ENCODE measurements at places on chromosomes 11 and 22. TPM values are rescaled to one million over a fixed set of nuclear protein-coding genes. Genes with fewer than 3 reads are reported as not detected.

GRCh38 chr22:26981541-26981940 lies 324.2 kb downstream of the MIAT start:
- H3K4me1 ChIP-seq, result no peaks in the 10 kb centered on the region
- no peak overlapping the region for H3K4me3 ChIP-seq
- no peak overlapping the region for H3K27ac ChIP-seq
- DNase-seq, result no peak
- no peaks in the 10 kb centered on the region for H3K36me3 ChIP-seq

MRGPRF gene
- 9.8 TPM for total RNA-seq

DNA sequence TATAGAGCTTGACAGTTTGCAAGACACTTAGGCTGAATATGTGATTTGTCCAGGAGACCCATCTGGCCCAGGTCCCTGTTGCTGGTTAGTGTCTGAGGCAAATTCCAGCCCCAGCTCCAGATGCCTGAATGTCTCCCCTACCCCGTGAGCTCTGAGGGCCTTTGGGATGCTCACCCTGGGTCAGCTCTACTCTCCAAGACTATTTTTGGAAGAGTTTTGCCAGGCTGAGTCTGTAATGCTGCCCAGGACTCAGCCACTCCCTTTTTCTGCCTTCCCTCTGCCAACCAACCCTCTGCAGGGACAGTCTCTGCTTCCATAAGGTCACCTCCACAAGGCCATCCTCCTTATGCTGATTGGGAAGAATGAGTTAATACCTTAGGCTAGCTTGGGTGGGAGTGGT lies 66.3 kb downstream of the CABIN1 start:
- H3K27me3 ChIP-seq, result no peaks in the 10 kb centered on the region
- no peak overlapping the region for H3K4me3 ChIP-seq
- peaks cover 69% of the 10 kb centered on the region for H3K36me3 ChIP-seq
- no peaks in the 10 kb centered on the region for H3K4me1 ChIP-seq
- no peak for DNase-seq

MUC2 gene
- 0.08 TPM for total RNA-seq

PNPLA3 gene
- 7.0 TPM for total RNA-seq

DNA sequence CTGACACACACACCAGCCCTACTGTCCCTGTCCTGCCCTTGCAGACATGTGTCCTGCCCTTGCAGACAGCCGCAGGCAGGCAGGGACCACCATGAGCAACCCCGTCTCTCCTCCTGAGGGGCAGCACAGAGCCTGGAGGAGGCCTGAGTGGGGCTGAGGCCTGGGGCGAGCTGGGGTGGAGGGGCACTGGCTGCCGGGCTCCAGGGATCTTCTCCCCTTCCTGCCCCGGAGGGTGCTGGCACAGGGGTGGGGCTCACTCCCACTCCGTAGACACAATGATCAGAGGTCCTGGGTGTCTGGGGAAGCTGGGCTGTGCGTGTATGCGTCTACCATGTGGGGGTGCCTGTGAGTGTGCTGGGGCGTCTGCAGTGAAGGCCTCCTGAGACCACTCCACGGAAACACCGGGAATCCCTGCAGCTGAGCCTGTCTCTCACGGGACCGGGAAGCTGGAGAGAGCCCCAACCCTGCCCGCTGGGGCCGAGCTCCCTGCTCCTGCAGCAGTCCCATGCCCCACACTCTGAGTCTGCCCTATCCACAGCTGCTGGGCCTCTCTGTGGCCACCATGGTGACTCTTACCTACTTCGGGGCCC lies 588 bp downstream of the TSPAN32 start:
- H3K27ac ChIP-seq, result no peak overlapping the region
- H3K27me3 ChIP-seq, result no peaks in the 10 kb centered on the region
- DNase-seq, result peak; percentile 75
- peaks cover 30% of the 10 kb centered on the region for H3K4me1 ChIP-seq
- H3K4me3 ChIP-seq, result peak overlapping the region; percentile 10

DNA sequence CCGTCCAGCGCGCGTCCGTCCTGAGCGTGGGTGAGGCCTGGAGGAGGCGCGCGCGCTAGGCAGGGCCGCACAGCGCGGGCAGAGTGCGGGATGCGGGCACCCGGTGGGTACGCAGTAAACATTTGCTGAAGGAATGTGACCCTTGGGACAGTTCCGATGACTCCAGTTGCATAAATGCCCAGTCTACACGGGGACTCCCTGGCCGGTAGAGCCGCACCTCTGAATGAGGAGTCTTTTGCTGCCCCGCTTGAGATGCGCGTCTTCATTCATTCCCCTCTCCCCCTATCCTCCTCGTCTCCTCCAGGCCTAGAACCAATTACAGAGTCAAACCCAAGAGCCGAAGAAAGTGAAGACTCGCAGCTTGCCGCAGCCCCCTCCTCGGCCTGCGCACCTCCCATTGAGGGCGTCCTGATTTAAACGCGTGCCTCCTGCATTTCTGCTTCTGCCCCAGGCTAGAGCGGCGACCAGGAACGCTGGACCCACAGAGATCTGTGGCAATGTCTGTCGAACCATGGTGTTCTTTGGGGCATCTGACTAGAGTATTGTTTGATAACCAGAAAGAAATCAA lies 729 bp upstream of the CHKB start:
- H3K27ac ChIP-seq, result peak overlapping the region; percentile 97
- H3K27me3 ChIP-seq, result no peaks in the 10 kb centered on the region
- peak; percentile 55 for DNase-seq
- H3K36me3 ChIP-seq, result peaks cover 14% of the 10 kb centered on the region

GRCh38 chr22:24996420-24996952 lies 44.0 kb downstream of the KIAA1671 start:
- H3K27me3 ChIP-seq, result no peaks in the 10 kb centered on the region
- H3K4me3 ChIP-seq, result no peak overlapping the region
- peaks cover 38% of the 10 kb centered on the region for H3K4me1 ChIP-seq
- H3K36me3 ChIP-seq, result no peaks in the 10 kb centered on the region

DNA sequence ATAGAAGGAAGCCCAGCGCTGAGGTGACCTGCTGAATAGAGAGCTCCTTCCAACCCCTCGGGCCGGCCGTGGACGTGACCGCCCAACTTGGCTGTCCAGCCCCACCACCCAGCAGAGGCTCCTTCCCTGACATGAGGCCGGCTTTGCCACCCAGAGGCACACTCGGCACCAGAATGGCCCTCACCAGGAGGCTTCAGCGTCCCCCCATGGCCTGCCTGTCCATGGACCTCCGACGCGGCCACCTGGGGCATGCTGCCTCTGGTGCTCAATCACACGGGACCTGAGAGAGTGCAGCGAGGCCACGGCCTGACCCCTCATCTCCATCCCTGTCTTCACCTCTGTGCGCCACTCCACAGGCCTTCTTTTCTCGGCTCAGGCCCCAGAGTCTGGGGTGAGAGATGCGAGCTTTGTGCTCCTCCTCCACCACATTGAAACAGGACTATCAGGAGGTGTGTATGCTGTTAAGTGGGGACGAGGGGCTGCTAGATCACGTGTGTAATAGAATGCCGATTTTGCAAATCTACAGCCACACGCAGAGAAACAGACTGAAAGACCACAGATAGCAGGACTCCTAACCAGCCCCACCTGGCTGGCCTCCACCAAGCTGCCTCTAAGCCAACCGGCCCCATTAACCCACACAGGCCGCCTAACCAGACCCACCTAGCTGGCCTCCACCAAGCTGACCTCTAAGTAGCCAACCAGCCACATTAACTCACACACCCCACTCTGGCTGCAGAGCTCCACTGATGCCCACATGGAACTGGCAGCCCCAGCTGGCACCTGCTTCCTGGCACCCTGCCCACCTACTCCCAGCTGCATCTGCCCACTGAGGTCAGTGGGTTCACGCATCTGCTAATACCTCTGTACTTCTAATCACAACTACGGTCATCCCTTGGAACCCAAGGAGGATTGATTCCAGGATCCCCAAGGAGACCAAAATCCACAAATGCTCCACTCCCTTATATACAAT lies 20.7 kb downstream of the LINC01488 start:
- H3K4me1 ChIP-seq, result peaks cover 14% of the 10 kb centered on the region
- H3K27me3 ChIP-seq, result no peaks in the 10 kb centered on the region

DNA sequence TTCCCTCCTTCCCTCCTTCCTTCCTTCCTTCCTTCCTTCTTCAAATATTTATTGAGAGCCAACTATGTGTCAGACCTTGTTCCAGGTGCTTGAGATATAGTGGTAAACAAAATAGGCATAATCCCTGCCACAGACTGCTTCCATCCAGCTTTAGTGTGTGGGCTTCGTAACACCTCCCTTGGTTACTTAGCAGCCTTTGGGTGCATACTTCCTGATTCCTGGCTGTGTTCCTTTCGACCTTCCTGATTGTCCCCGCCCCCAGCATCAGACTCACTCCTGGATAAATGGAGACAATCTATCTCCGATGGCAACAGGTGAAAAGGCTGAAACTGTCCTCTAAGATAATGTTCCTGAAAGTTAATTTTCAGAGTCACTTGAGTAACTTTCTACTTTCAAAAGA lies 13.5 kb downstream of the CCDC81 start:
- H3K4me1 ChIP-seq, result no peaks in the 10 kb centered on the region
- no peak for DNase-seq
- H3K4me3 ChIP-seq, result no peak overlapping the region
- no peak overlapping the region for H3K27ac ChIP-seq
- no peaks in the 10 kb centered on the region for H3K27me3 ChIP-seq

GRCh38 chr22:46574438-46574992 lies 37.1 kb upstream of the CELSR1 start:
- no peak for DNase-seq
- H3K4me1 ChIP-seq, result peaks cover 36% of the 10 kb centered on the region
- no peaks in the 10 kb centered on the region for H3K27me3 ChIP-seq
- no peaks in the 10 kb centered on the region for H3K36me3 ChIP-seq
- no peak overlapping the region for H3K27ac ChIP-seq

KDM4D gene
- 1.4 TPM for total RNA-seq

- H3K4me1 ChIP-seq, result peaks cover 2% of the 10 kb centered on the region
- peaks cover 6% of the 10 kb centered on the region for H3K36me3 ChIP-seq
- H3K4me3 ChIP-seq, result no peak overlapping the region
- no peak for DNase-seq
- H3K27ac ChIP-seq, result no peak overlapping the region
Observed at GRCh38 chr11:88310246-88310645, 27.3 kb downstream of the CTSC start.

GRCh38 chr11:5380740-5381342 lies 2.8 kb upstream of the OR51M1 start:
- H3K27me3 ChIP-seq, result no peaks in the 10 kb centered on the region
- H3K27ac ChIP-seq, result no peak overlapping the region
- H3K4me3 ChIP-seq, result no peak overlapping the region
- H3K36me3 ChIP-seq, result no peaks in the 10 kb centered on the region

DNA sequence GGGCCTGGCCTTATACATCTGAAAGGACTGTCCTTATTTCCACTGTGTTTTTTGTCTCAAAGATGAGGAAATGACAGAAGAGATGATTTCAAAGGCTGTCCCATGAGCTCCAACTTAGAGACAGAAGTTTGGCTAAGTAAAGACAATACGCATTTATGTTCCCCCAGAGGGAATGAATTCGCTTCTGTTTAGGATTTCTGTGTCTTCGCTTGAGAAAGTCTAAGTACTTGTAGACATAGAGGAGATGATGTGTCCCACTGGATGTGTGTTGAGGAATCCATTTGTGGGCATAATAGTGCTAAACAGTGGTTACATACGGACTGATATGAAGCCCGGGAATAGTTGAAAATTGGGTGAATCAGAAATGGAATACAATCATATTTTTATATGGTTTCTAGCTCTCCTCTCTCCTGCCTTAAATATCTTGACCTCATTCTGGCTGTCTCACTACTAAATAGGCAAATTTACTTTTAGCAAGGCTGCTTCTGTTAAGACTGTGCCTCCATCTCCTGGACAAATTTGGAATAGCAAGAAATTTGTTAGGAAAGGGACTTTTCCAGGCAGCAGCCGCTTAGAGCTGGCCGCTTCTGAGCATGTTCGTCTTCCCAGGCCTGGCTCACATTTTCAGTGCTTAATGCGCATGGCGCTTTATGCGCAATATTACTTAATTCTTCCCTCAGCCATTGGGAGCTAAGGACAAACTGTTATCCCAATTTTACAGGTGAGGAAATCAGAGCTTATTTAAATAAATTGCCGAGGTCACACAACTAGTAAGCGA lies 1.9 kb upstream of the PEX26 start:
- DNase-seq, result no peak

GRCh38 chr22:37063431-37064420 lies 12.2 kb downstream of the KCTD17 start:
- H3K27ac ChIP-seq, result no peak overlapping the region
- no peak for DNase-seq
- H3K36me3 ChIP-seq, result peaks cover 28% of the 10 kb centered on the region
- H3K27me3 ChIP-seq, result peaks cover 12% of the 10 kb centered on the region
- no peak overlapping the region for H3K4me3 ChIP-seq

PHRF1 gene
- total RNA-seq, result 55.6 TPM

SYTL2 gene
- total RNA-seq, result 11.6 TPM

GRCh38 chr11:2574043-2574552 lies 125.7 kb downstream of the KCNQ1OT1 start:
- DNase-seq, result peak; percentile 41
- H3K36me3 ChIP-seq, result no peaks in the 10 kb centered on the region
- no peak overlapping the region for H3K27ac ChIP-seq
- H3K4me3 ChIP-seq, result no peak overlapping the region

APLNR gene
- 2.2 TPM for total RNA-seq

- H3K36me3 ChIP-seq, result no peaks in the 10 kb centered on the region
- H3K27me3 ChIP-seq, result peaks cover 51% of the 10 kb centered on the region
- no peak overlapping the region for H3K27ac ChIP-seq
- DNase-seq, result no peak
Observed at GRCh38 chr22:45069925-45070324, 60.1 kb upstream of the PHF21B start.

- no peak overlapping the region for H3K4me3 ChIP-seq
- no peaks in the 10 kb centered on the region for H3K36me3 ChIP-seq
- H3K27ac ChIP-seq, result no peak overlapping the region
- no peaks in the 10 kb centered on the region for H3K27me3 ChIP-seq
- DNase-seq, result no peak
Observed at GRCh38 chr11:95734009-95734572, 55.5 kb downstream of the FAM76B start.

SORL1 gene
- total RNA-seq, result 14.6 TPM

DNA sequence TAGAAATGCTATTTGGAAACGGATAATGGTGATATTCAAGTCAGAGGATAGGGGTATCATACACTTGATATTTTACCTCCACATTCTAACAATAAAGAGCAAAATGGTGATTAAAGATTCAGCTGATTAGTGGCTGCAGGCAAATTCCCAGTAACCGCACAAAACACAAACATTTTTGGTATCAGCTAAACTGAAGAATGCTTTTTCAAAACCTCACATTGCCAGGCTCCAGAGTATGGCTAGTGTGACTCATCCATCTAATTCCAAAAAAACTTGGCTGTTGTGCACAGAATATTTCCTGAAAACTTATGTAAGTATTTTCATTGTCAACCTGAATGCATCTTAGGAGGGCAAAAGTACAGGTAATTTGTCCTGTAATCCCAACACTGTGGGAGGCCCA lies 10.9 kb downstream of the SRPRA start:
- H3K27me3 ChIP-seq, result no peaks in the 10 kb centered on the region
- peaks cover 32% of the 10 kb centered on the region for H3K36me3 ChIP-seq
- no peak overlapping the region for H3K27ac ChIP-seq
- no peak for DNase-seq

DNA sequence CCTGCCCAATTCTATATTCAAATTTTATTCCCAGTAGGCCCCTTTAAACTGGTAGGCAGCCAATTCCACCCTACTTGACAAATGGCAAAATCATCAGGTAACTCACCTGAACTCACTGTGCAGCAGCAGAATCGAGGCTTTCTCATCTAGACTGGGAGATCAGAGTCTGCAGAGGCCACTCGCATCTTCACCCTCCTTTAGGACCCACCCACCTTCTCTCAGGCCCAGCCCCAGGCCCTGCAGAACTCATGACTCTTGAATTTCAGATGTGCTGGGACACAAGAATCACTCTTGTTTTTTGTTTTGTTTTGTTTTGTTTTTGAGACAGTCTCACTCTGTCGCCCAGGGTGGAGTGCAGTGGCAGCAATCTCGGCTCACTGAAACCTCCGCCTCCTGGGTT lies 38.8 kb downstream of the MICAL3 start:
- no peak for DNase-seq
- no peak overlapping the region for H3K4me3 ChIP-seq
- H3K36me3 ChIP-seq, result no peaks in the 10 kb centered on the region
- peaks cover 4% of the 10 kb centered on the region for H3K4me1 ChIP-seq

Measured in suprapubic skin (tissue), 4 donors.